Liver (tissue), 10 donors: ENCODE measurements at places on chromosomes 12 and 14. TPM values are rescaled to one million over a fixed set of nuclear protein-coding genes. Genes with fewer than 3 reads are reported as not detected.
A peak's percentile ranks its signal among the peaks of the same experiment; 100 is the strongest.

DNA sequence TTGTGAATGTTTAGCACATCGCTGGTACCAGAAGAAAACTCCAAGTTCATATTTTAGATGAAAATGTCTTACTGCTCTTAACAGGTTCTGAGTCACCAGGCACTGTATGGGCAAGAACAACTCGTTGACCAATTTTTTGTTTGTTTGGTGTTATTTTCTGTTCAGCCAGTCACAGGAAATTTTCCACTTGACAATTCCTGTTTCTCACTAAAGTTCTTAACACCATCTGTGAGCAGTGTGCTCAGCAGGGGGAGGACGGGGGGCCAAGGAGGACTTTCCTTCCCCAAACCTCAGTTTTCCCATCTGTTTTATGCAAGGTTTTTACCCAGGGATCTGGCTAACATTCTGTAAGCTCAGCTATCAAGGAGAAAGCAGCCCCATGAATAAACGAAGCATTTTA is 3.0 kb downstream of the NUAK1 start:
- no peak overlapping the region for H3K4me3 ChIP-seq
- H3K4me1 ChIP-seq: peaks cover 51% of the 10 kb centered on the region
- H3K27ac ChIP-seq: peak overlapping the region; percentile 27
- H3K27me3 ChIP-seq: no peaks in the 10 kb centered on the region
- no peak for DNase-seq

GRCh38 chr12:29158115-29158763 is 9.2 kb downstream of the FAR2 start:
- no peaks in the 10 kb centered on the region for H3K4me1 ChIP-seq
- H3K27ac ChIP-seq: no peak overlapping the region
- no peaks in the 10 kb centered on the region for H3K27me3 ChIP-seq

DNA sequence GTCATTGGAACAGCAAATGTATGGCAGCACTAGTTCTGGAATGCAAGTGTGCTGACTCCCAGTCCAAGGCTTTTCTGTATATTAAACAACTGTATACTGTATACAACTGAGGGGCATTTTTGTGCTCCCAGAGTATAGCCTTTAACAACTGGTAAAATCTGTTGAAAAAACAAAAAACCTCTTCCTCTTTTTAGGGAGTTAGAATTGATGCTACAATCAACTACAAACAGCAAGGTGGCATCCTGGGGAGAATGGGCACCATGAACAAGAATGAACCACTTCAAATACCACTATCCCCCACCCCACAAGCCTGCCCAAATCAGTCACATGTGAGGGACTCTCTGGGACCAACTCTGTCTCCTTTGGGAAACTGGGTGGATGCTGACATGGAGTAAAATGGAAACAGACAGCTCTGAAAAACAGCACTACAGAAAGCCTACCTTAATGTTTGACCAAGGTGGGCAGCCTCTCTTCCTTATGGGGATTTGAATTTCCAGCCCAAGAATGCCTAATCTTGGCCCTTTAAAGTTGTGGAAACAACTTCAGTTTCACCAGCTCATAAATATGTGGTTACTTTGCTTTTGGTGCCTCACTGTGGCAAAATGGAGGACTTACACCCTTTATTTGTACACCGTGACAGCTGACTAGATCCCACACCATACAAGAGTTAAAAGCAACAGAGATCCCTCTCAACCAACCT is 7.5 kb downstream of the VTI1B start:
- no peak for DNase-seq
- no peaks in the 10 kb centered on the region for H3K4me1 ChIP-seq
- H3K4me3 ChIP-seq: no peak overlapping the region
- H3K27ac ChIP-seq: no peak overlapping the region
- H3K27me3 ChIP-seq: no peaks in the 10 kb centered on the region

DNA sequence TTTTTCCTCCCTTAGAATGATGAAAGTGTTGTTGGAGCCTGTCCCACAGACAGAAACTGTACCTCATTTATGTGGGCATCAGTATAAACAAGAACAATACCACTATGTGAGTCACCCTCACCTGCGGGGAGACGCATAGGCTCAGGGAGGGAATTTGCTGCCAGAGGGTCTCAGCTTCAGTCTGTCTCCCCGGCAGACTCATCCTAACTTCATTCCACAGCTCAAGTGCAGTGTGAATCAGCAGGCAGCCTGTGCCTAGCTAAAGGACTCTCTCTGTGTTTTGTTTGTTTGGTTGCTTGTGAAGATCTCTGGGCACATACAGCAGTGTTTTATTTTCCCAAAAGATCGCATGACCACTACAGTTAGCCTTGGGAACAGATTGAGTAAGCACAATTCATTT is 98.9 kb downstream of the PRKCH start:
- H3K36me3 ChIP-seq: no peaks in the 10 kb centered on the region
- no peak for DNase-seq
- no peak overlapping the region for H3K27ac ChIP-seq

GRCh38 chr14:103206836-103207387 is 83.7 kb downstream of the TNFAIP2 start:
- no peaks in the 10 kb centered on the region for H3K36me3 ChIP-seq
- H3K27me3 ChIP-seq: no peaks in the 10 kb centered on the region
- H3K4me3 ChIP-seq: peak overlapping the region; percentile 74
- peaks cover 7% of the 10 kb centered on the region for H3K4me1 ChIP-seq
- peak overlapping the region; percentile 92 for H3K27ac ChIP-seq

DNA sequence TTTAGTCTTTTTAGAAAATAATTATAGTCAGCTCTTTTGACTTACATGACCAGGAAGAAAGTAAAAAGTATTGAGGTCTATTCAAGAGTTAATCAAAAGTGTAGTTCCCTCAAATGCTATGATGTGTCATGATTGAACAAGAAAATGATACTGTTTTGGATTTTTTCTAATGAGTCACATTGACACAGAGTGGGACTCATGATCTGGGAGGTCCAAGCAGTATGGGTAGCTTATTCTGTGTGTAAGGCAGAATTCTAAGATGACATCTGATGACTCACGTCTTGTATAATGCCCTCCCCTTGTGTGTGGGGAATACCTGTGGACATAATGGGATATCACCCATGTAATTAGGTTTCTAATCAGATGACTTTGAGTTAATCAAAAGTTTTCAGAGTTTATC is 178.1 kb upstream of the DDHD1 start:
- H3K27ac ChIP-seq: no peak overlapping the region
- no peaks in the 10 kb centered on the region for H3K4me1 ChIP-seq
- H3K4me3 ChIP-seq: no peak overlapping the region
- H3K36me3 ChIP-seq: no peaks in the 10 kb centered on the region
- H3K27me3 ChIP-seq: no peaks in the 10 kb centered on the region
- DNase-seq: no peak

DNA sequence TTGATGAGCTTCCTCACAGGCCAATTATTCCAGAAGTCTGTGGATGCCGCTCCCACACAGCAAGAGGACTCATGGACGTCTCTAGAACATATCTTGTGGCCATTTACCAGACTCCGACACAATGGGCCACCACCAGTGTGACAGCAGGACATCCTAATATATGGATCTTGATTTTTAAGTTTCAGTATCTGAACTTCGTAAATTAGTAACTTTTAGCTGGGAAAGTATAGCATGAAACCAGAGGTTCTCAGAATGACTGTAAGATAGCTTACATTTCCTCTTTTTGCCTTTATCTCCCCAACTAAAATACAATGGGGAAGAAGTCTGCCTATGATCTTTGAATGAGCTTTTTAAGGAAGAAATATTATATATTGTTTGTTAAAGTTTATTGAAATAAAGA is 87.0 kb downstream of the DNAI7 start:
- no peaks in the 10 kb centered on the region for H3K27me3 ChIP-seq
- H3K36me3 ChIP-seq: peaks cover 2% of the 10 kb centered on the region
- no peak overlapping the region for H3K27ac ChIP-seq
- DNase-seq: no peak

GRCh38 chr14:75214558-75214957 is 38.1 kb upstream of the TMED10 start:
- no peak overlapping the region for H3K27ac ChIP-seq
- no peaks in the 10 kb centered on the region for H3K36me3 ChIP-seq
- no peak for DNase-seq
- peaks cover 14% of the 10 kb centered on the region for H3K4me1 ChIP-seq
- H3K27me3 ChIP-seq: no peaks in the 10 kb centered on the region
- H3K4me3 ChIP-seq: no peak overlapping the region

- H3K27me3 ChIP-seq: no peaks in the 10 kb centered on the region
- no peaks in the 10 kb centered on the region for H3K36me3 ChIP-seq
- no peaks in the 10 kb centered on the region for H3K4me1 ChIP-seq
Observed at GRCh38 chr14:72401632-72402376, 469.6 kb downstream of the RGS6 start.

GRCh38 chr14:91636604-91637003 is 95.3 kb downstream of the CATSPERB start:
- no peaks in the 10 kb centered on the region for H3K36me3 ChIP-seq
- no peak overlapping the region for H3K4me3 ChIP-seq
- no peaks in the 10 kb centered on the region for H3K27me3 ChIP-seq
- no peaks in the 10 kb centered on the region for H3K4me1 ChIP-seq
- no peak overlapping the region for H3K27ac ChIP-seq

DNA sequence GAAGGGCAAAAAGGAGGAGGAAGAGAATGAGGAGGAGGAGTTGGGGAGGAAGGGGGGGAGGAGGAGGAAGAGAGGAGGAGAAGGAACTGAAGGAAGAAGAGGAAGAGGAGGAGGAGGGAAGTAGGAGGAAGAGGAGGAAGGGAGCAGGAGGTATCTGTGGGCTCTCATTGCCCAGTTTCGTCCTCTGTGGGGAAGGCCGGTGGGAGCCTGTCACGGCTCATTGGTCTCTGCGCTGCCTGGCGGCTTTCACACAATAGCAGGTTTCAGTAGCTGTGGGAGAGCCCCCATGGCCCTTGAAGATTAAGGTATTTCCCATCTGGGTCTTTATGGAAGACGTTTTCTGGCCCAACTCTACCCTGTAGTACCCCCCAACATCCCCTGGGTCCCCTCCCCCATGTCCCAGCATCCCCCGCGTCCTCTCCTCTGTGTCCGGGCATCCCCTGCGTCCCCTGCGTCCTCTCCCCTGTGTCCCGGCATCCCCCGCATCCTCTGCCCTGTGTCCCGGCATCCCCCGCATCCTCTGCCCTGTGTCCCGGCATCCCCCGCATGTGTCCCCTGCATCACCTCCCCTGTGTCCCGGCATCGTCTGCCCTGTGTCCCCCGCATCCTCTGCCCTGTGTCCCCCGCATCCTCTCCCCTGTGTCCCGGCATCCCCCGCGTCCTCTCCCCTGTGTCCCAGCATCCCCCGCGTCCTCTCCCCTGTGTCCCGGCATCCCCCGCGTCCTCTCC is 278.2 kb upstream of the SFSWAP start:
- no peak for DNase-seq
- no peaks in the 10 kb centered on the region for H3K36me3 ChIP-seq
- H3K27me3 ChIP-seq: no peaks in the 10 kb centered on the region
- H3K4me1 ChIP-seq: no peaks in the 10 kb centered on the region
- no peak overlapping the region for H3K27ac ChIP-seq
- H3K4me3 ChIP-seq: no peak overlapping the region

Gene CELA1
- polyA plus RNA-seq: not detected

Gene HOXC5
- polyA plus RNA-seq: not detected

Gene EFCAB11
- 4.7 TPM for polyA plus RNA-seq
